ENCODE measurements at places on chromosomes 1 and 21. TPM values are rescaled to one million over a fixed set of nuclear protein-coding genes. Genes with fewer than 3 reads are reported as not detected.

Gene CACYBP
- total RNA-seq, result 147 TPM

DNA sequence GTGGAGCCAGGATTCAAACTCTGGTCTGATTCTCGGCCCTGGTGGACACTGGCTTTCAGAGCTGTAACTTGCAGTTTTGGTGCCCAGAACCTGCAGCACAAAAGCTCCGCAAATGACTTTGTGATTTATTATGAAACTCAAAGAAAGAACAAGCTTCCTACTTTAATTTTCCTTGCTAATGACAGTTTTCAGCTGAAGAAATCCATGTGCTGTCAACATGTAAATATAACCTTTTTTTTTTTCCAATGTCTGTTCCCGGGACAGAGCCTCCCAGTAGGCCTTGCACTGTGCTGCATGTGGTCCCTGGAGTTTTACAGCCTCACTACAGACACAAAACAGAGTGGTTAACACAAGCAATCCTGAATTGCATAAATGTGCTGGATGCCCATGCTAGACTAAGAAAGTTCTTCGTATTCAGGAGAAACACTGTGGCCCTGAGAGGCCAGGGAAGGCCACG lies 62.3 kb upstream of the ANGPTL1 start:
- no peak for DNase-seq
- no peak overlapping the region for H3K27ac ChIP-seq
- H3K27me3 ChIP-seq, result peaks cover 3% of the 10 kb centered on the region

DNA sequence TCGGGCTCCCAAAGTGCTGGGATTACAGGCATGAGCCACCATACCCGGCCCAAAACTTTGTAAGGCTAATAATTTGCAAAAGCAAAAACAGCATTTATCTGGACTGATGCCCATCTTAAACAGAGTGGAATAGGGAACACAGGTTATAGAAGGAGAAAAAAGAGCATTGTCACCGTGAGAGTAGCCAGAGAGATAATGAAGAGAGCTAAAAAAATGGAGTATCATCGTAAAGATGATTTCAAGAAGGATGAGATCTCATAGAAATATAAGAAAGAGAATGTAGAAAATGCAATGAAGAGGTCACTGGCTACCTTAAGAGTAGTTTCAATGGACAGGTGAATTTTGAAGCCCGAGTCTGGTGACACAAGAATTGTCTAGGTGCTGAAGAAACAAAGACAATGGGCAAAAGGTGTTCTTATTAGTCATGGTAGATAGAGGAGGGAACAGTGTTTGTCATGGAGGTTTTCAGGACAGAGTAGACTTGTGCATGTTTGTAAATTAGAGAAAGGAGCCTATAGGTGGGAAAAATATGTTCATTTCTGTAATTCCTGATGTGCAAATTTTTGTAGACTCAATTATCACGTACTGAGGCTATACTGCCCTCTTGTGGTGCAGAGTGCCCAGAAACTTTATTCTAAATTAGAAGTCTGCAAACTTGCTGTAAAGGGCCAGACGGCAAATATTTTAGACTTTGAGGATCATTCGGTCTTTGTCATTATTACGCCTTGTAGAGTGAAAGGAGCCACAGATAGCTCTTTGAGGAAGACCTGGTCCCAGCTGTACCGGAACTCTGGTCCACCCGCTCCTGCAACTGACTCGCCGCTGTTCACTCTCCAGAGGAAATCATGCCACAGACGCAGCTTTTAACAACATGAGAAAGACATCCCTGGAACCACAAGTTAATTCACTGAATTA lies 8.1 kb upstream of the TMEM183A start:
- H3K36me3 ChIP-seq, result no peaks in the 10 kb centered on the region
- peak overlapping the region; percentile 72 for H3K4me3 ChIP-seq
- H3K27ac ChIP-seq, result peak overlapping the region; percentile 50
- peaks cover 12% of the 10 kb centered on the region for H3K4me1 ChIP-seq
- H3K27me3 ChIP-seq, result peaks cover 46% of the 10 kb centered on the region

DNA sequence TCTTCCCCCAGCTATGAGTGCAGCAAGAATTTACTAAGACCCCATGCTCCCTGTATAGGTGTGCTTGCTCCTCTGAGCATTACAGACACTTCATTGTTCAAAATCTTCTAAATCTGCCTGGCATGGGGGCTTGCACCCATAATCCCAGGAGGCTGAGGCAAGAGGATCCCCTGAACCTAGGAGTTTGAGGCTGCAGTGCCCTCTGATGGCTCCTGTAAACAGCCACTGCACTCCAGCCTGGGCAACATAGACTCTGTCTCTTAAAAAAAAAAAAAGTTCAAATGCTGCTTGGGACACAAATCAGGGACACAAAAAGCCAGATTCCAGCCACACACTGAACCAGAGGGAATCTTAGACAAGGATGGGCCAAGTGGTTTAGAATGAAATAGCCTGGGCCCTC lies 3.4 kb upstream of the ACOT7 start:
- H3K27ac ChIP-seq, result no peak overlapping the region
- H3K27me3 ChIP-seq, result peaks cover 4% of the 10 kb centered on the region
- H3K4me3 ChIP-seq, result no peak overlapping the region
- DNase-seq, result no peak
- H3K36me3 ChIP-seq, result no peaks in the 10 kb centered on the region
- peaks cover 19% of the 10 kb centered on the region for H3K4me1 ChIP-seq

Gene ITGB2
- total RNA-seq, result 416 TPM

DNA sequence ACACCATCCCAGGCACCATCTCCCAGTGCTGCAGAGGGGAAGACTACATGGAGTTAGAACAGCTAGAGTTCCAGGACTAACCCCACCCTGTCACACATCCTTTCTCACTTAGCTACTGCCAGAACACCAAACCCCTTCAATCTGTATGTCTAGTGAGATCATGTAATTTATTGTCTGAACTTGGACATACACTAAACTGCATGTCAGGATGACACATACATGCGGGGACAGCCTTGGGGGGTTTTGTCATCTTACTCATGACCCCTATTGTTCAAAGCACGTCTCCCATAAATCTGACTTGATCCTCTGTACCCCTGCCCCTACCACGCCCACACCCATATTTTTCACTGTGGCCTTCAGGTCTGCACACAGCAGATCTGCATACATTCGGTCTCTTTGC lies 71.3 kb downstream of the GABPA start:
- no peak overlapping the region for H3K4me3 ChIP-seq
- peaks cover 23% of the 10 kb centered on the region for H3K27me3 ChIP-seq
- no peak for DNase-seq
- H3K4me1 ChIP-seq, result peaks cover 5% of the 10 kb centered on the region
- no peak overlapping the region for H3K27ac ChIP-seq

- no peaks in the 10 kb centered on the region for H3K4me1 ChIP-seq
- no peak for DNase-seq
- no peaks in the 10 kb centered on the region for H3K36me3 ChIP-seq
These were observed 72.4 kb upstream of the CYP2J2 start for GRCh38 chr1:59999006-59999405.

- no peaks in the 10 kb centered on the region for H3K4me1 ChIP-seq
- H3K27me3 ChIP-seq, result no peaks in the 10 kb centered on the region
- DNase-seq, result no peak
- H3K27ac ChIP-seq, result no peak overlapping the region
- no peak overlapping the region for H3K4me3 ChIP-seq
- H3K36me3 ChIP-seq, result no peaks in the 10 kb centered on the region
These were observed 15.8 kb downstream of the OLFM3 start for GRCh38 chr1:101980974-101981373.

GRCh38 chr21:34807146-34807880 lies 138.5 kb downstream of the CLIC6 start:
- peaks cover 15% of the 10 kb centered on the region for H3K36me3 ChIP-seq
- peak overlapping the region; percentile 44 for H3K27ac ChIP-seq
- H3K4me3 ChIP-seq, result peak overlapping the region; percentile 29

- no peaks in the 10 kb centered on the region for H3K27me3 ChIP-seq
- no peaks in the 10 kb centered on the region for H3K36me3 ChIP-seq
- no peaks in the 10 kb centered on the region for H3K4me1 ChIP-seq
- DNase-seq, result no peak
These were observed 143.5 kb downstream of the SLC30A10 start for GRCh38 chr1:219784660-219785381.

- H3K36me3 ChIP-seq, result no peaks in the 10 kb centered on the region
- no peak for DNase-seq
- no peak overlapping the region for H3K4me3 ChIP-seq
- H3K4me1 ChIP-seq, result no peaks in the 10 kb centered on the region
These were observed 183.9 kb downstream of the C1orf94 start for GRCh38 chr1:34360574-34360973.

Gene DDAH1
- total RNA-seq, result not detected

DNA sequence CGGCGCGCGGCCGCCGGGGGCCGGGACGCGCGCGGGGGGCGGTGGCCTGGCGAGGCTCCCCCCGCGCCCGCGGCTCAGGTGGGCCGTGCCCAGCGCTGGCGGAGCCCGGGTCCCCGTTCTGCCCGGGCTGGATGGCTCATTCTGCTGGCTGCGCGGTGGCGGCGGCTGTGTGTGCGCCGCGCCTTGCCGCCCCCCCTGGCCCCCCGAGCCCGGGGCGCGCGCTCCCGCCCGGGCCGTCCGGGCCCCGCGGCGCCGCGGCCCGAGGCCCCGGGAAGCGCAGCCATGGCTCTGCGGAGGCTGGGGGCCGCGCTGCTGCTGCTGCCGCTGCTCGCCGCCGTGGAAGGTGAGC lies at the start of gene EPHB2:
Gene EPHB2, plus strand, starts transcription at position 139 of the 349 bp plus-strand sequence. Its CDS starts 144 bp downstream, at position 283.
- peaks cover 64% of the 10 kb centered on the region for H3K27me3 ChIP-seq
- H3K4me1 ChIP-seq, result peaks cover 5% of the 10 kb centered on the region
- no peak for DNase-seq
- peak within 1 kb of the TSS; percentile 67 for H3K4me3 ChIP-seq

DNA sequence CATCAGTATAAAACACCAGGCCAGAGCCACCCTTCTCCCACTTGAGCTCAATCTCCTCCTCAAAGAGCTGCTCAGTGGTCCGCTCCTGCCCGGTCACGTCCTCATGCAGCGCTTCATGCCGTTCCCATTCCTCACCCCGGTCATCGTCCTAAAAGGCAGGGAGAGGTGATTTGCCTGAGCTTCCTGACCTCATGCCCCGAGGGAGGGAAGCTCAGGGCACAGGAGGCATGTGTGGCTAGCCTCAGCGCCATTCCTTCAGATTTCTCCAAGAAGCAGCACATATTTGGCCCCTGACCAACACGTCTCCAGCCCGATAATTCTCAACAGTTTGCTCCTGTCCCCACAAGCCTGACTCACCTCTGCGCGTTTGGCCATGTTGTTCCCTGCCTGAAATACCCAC lies 4.2 kb upstream of the GPN2 start:
- H3K36me3 ChIP-seq, result peaks cover 25% of the 10 kb centered on the region
- no peak overlapping the region for H3K4me3 ChIP-seq
- peaks cover 17% of the 10 kb centered on the region for H3K4me1 ChIP-seq
- no peak overlapping the region for H3K27ac ChIP-seq

- H3K36me3 ChIP-seq, result no peaks in the 10 kb centered on the region
- peaks cover 2% of the 10 kb centered on the region for H3K4me1 ChIP-seq
- H3K27ac ChIP-seq, result no peak overlapping the region
- no peak for DNase-seq
- H3K4me3 ChIP-seq, result no peak overlapping the region
These were observed 61.3 kb downstream of the CDK18 start for GRCh38 chr1:205565799-205566198.

- H3K4me3 ChIP-seq, result no peak overlapping the region
- no peaks in the 10 kb centered on the region for H3K4me1 ChIP-seq
- no peaks in the 10 kb centered on the region for H3K36me3 ChIP-seq
These were observed 213.3 kb downstream of the ROR1 start for GRCh38 chr1:63987014-63987627.

Gene MANEAL
- 1.3 TPM for total RNA-seq

GRCh38 chr1:3053366-3053980 lies 15.5 kb upstream of the PRDM16 start:
- H3K27me3 ChIP-seq, result peaks cover 12% of the 10 kb centered on the region
- H3K27ac ChIP-seq, result no peak overlapping the region
- H3K4me1 ChIP-seq, result peaks cover 1% of the 10 kb centered on the region
- no peaks in the 10 kb centered on the region for H3K36me3 ChIP-seq
- no peak overlapping the region for H3K4me3 ChIP-seq

DNA sequence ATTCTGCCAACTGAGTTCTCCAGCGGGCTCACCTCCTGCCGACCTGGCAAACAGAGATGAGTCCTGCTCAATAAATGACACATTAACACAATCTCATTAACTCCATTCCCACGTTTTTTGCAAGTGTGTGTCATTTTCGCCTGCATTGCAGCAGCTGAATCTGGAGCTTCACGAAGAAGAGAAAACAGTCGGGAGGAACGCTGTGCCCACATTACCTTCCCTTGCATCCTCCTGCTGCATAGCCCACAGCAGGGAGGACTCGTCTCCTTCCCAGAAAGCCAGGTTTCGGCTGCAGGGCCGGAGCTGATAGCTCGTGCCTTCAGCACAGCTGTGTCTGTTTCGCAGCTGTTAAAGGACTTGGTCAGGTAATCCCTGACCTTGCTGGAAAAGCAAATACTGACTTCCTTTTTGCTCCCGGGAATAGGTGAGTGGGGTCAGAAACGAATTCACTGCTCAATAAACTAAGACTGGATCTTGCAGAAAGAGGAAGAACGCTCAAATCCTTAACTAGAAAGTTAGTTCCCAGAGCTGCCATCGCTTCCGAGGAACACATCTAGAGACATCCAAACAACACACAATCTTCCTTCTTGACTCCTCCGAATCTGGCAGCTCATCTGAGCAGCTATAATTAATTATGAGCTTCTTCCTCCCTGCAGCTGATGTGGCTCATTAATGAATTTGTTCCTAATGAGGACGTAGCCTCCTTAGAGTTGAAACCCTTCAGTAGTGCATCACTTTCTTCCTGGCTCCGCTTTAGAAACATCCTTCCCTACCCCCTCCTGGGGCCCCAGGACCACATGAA lies 33.0 kb downstream of the KANK4 start:
- H3K4me1 ChIP-seq, result no peaks in the 10 kb centered on the region
- H3K4me3 ChIP-seq, result no peak overlapping the region
- no peak overlapping the region for H3K27ac ChIP-seq
- no peaks in the 10 kb centered on the region for H3K36me3 ChIP-seq

Gene MATN1
- 0.26 TPM for total RNA-seq

GRCh38 chr1:239308701-239309333 lies 77.6 kb upstream of the CHRM3 start:
- DNase-seq, result peak; percentile 31
- H3K27ac ChIP-seq, result no peak overlapping the region
- no peaks in the 10 kb centered on the region for H3K27me3 ChIP-seq
- H3K4me3 ChIP-seq, result no peak overlapping the region
- no peaks in the 10 kb centered on the region for H3K36me3 ChIP-seq
- no peaks in the 10 kb centered on the region for H3K4me1 ChIP-seq

GRCh38 chr1:173527151-173527826 lies 50.2 kb downstream of the PRDX6 start:
- DNase-seq, result no peak
- H3K27me3 ChIP-seq, result no peaks in the 10 kb centered on the region
- H3K36me3 ChIP-seq, result peaks cover under 1% of the 10 kb centered on the region
- H3K4me1 ChIP-seq, result peaks cover 10% of the 10 kb centered on the region

Gene PLEKHM2
- total RNA-seq, result 56.6 TPM
